ENCODE measurements at places on chromosomes 3 and 15.
A peak's percentile ranks its signal among the peaks of the same experiment; 100 is the strongest.

- no peak for DNase-seq
Observed at GRCh38 chr15:94041746-94042145, 189.6 kb upstream of the MCTP2 start.

- no peak for DNase-seq
Observed at GRCh38 chr3:100265016-100265415, 4.2 kb downstream of the TBC1D23 start.

- DNase-seq, result peak; percentile 39
Observed at GRCh38 chr3:46546896-46547440, 19.1 kb downstream of the LRRC2 start.

DNA sequence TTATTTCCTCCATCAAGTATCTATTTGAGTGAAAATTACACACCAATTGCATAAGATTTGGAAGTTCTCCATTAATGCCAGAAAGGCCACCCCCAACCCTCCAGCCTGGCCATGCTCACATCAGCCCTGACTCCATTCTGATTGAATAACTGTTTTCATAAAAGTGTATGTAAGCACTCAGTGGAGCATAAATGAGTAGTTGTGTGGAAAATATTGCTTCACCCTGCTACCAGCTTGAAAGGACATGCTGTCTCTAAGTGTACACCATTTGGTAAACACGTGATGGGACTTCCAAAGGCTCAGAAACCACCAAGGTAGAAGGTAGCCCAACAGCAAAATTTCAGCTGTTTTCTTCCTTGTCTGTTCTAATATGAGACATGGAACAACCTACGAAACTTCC, 393.8 kb downstream of the ZNF385D start:
- DNase-seq, result no peak

GRCh38 chr3:63050548-63051177, 175.4 kb upstream of the CADPS start:
- DNase-seq, result no peak

- no peak for DNase-seq
Observed at GRCh38 chr15:37087131-37087588, 13.2 kb downstream of the MEIS2 start.

DNA sequence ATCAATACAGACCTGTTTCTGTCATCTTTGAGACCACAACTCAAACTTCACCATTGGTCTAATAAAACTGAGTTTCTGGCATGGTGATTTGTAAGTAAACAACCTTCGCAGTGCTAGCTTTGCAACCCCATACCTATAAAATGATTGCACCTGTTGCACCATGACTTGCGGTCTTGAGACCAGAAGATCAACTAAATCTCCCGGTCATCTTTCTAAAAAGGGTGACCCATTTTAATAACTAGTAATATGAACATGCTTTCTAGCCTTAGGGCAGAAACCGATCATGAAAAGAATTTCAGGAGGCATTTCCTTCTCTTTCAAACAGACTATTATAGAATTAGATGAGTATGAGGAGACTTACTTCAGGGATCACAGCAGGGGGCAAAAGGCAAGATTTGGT, 151.9 kb upstream of the ZNF385D start:
- DNase-seq, result no peak

GRCh38 chr3:131480116-131480515, 22.7 kb downstream of the MRPL3 start:
- DNase-seq, result no peak

DNA sequence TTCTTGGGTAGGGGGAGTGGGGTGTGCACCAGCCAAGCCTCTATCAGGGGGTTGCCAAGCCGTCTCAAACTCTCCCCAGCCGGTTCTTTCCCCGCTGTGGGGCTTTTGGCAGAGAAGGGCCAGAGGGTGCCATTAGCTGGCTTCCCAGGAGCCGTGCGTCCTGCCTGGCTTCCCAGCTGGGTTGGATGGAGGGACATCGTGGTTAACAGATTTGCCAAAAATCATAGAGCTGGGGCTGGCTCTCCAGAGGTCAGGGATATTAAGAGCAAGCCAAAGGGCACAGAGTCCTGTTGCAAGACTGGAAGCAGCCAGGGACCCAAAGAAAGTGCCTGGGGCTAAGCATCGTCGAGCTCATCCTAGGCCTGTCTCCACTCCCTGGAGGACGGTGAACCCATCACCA, 104.6 kb upstream of the HES1 start:
- no peak for DNase-seq

- DNase-seq, result peak; percentile 34
Observed at GRCh38 chr15:87816811-87817210, 439.7 kb downstream of the NTRK3 start.

DNA sequence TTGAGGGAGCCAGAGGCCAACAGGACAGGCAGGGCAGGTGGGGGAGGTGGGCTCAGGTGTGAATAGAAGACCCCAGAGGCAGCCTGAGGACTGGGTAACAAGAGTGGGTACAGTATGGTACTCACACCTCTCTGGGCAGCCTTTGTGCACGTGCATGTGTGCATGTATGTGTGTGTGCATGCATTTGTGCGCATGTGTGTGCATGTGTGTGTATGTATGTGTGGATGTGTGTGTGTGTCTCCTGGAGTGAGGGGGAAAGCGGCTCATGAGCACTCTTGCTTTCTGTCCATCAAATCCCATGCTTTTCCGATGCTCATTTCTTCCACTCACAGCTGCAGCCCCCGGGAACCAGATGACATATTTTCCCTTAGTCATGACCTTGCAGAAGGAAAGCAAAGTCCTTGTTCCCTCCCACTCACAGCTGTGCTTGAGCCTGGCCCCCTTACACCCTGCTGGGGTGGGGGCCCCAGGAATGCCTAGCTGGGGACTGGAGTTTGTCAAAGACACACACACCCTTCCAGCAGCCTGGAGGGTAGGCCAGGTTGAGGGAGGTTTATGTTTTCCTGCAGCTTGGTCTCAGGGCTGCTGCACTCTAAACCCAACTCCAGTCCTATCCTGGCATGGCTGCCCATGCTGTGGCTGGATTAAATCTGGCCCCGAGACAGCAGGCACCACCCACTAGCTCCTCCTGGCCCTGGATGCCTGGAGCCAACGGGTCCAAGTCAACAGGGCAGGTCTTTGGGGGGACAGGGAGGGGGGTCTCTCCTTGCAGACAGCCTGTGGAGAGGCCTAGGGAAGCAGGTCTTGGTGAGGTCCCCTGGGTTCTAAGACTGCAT, 22.5 kb downstream of the CCDC33 start:
- DNase-seq, result no peak

DNA sequence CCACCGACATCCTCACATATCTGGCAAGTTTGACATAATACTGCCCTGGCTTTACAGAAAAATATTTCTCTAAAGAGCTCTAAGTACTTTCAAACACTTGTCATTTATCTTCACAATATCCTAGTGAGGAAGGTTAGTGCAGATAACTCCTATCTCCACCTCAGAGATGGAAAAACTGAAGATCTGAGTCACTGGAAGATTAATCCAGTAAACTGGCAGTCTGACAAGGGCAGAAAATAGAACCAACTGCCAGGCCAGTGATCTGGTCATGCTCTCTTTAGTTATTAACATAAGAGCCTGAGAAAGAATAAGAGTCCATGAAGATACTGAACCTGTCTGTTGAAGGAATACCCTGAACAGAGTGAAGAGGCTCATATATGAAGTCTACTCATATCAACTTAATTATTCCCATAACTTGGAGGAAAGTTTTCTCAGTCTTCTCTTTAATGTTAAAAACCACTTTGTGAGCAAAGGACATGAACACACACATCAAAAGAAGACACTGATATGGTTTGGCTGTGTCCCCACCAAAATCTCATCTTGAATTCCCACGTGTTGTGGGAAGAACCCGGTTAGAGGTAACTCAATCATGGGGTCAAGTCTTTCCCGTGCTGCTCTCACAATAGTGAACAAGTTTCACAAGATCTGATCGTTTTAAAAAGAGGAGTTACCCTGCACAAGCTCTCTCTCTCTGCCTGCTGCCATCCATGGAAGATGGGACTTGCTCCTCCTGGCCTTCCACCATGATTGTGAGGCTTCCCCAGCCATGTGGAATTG, 61.4 kb downstream of the GOLIM4 start:
- no peak for DNase-seq

DNA sequence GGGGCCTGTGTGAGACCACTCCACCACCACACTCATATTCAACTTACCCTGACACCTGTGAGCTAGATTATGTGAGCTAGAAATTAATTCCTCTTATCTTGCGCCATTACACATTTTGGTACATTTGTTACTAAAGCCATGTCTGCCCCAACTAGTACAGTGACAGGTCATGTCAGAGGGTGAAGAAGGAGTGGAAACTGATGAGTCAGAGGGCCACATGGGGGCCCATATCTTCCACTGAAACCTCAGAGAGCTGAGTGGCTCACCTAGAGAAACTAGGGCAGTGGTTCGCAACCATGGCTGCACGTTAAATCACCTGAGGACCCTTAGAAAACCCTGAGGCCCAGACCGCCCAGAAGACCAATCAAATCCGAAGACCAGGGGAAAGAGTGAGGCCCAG, 15.7 kb upstream of the MEF2A start:
- DNase-seq, result no peak

GRCh38 chr3:51581524-51581923, 43.0 kb downstream of the RAD54L2 start:
- DNase-seq, result no peak

- no peak for DNase-seq
Observed at GRCh38 chr3:107456501-107456900, 66.3 kb upstream of the BBX start.

- DNase-seq, result no peak
Observed at GRCh38 chr3:111820651-111821050, 38.4 kb upstream of the PHLDB2 start.

GRCh38 chr3:166444336-166444735, 607.1 kb upstream of the BCHE start:
- DNase-seq, result no peak

Data from esophagus muscularis mucosa (tissue), 4 donors.